ENCODE measurements at places on chromosomes 6 and 20.

GRCh38 chr6:165662749-165663376 lies at the start of gene PDE10A:
TSS of gene PDE10A (minus strand) at chr6:165663241. CDS start at chr6:165662811, 430 bp downstream.
- DNase-seq: no peak

DNA sequence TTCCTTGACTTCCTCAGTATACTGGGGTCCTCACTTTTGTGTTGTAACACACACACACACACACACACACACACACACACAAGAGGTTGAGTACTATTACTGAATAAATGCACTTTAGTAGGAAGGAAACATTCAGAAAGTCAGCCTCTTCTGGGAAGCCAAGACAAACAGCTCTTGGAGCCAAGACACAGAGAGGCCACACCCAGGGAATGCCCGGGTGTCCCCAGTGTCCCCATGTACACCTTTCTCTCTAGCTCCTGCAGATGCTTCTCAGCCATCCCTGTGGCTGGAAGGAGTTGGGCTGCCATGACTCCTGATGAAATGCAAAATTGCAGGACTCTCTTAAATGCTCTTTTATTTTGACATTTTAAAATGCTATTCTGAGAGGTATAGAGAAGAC lies 70.5 kb downstream of the PPP1R14C start:
- no peak for DNase-seq

GRCh38 chr6:107419733-107420132 lies 39.6 kb downstream of the PDSS2 start:
- no peak for DNase-seq

- DNase-seq: no peak
These were observed 404.5 kb downstream of the SYNE1 start for GRCh38 chr6:152232501-152233151.

DNA sequence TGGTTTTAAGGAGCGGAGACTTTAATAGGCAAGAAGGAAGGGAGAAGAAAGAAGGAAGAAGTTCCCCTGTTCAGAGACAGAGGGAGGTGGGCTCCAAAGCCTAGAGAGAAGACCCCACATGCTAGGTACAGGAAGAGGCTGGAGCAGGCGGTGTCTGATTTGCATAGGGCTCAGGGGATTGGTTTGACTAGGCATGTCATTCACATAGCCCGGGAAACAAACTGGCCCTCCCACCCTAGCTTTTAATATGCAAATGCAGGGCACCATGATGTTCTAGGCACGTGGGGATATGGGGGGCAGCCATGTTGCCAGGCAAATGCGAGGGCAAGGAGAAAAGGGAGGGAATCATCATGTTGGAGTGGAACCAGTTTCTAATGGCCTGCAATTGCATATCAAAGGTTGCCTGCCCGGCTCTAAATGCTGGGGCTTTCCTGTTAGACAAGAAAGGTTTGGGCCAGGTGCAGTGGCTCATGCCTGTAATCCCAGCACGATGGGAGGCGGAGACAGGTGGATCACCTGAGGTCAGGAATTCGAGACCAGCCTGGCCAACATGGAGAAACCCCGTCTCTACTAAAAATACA lies 34.3 kb upstream of the AGPAT4 start:
- DNase-seq: no peak

GRCh38 chr20:32786059-32786760 lies 24.0 kb downstream of the DNMT3B start:
- DNase-seq: no peak

- peak; percentile 29 for DNase-seq
These were observed 115.4 kb downstream of the OPRM1 start for GRCh38 chr6:154154389-154154967.

GRCh38 chr6:135052939-135053338 lies 1.7 kb downstream of the HBS1L start:
- DNase-seq: no peak

DNA sequence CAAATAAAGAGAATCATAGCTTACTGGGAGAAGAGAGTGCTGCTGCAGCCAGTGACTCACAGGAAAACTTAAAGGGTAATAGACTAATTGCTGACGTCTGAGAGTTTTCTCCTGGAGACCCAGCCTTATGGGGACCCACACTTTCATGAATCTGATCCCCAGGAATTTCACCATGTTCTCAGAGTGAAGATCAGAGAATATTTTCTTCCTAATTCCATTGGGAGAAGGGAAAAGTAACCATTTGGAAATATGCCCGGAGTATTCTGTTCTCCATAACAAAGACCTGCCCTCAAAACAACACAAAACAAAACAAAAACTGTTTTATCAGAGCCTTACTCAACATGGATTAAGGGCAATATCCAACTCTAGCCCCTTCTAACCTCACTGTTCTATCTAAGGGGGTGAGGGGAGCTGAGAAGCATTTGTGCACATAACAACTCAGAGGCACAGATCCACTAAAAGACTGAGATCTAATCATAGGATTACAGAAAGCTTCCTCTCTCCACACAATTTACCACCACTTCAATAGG lies 168.2 kb upstream of the SSTR4 start:
- no peak for DNase-seq

DNA sequence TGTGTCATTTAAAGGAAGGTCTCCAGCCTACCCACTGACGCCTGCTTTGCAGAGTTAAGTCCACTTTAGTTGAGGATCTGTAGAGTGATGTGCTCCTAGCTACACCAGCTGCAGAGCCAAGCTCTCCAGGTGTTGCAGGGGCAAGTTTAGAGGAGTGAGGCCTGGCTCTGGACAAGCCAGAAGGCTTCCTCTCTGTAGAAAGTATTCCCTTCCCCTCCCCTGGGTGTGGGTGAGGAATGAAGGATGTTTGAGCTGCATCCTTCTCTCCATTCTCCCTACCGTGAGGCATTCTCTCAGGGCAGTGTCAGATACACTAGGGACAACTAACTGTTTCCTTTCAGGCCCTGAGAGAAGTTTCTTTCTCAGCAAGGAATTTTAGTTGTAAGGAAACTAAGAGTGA lies 66.5 kb downstream of the ELOVL5 start:
- no peak for DNase-seq

GRCh38 chr20:51758978-51759544 lies 9.1 kb downstream of the ATP9A start:
- DNase-seq: no peak

- DNase-seq: no peak
These were observed 62.6 kb upstream of the TNFRSF21 start for GRCh38 chr6:47372318-47372717.

GRCh38 chr6:111857674-111858337 lies 15.4 kb downstream of the FYN start:
- no peak for DNase-seq

DNA sequence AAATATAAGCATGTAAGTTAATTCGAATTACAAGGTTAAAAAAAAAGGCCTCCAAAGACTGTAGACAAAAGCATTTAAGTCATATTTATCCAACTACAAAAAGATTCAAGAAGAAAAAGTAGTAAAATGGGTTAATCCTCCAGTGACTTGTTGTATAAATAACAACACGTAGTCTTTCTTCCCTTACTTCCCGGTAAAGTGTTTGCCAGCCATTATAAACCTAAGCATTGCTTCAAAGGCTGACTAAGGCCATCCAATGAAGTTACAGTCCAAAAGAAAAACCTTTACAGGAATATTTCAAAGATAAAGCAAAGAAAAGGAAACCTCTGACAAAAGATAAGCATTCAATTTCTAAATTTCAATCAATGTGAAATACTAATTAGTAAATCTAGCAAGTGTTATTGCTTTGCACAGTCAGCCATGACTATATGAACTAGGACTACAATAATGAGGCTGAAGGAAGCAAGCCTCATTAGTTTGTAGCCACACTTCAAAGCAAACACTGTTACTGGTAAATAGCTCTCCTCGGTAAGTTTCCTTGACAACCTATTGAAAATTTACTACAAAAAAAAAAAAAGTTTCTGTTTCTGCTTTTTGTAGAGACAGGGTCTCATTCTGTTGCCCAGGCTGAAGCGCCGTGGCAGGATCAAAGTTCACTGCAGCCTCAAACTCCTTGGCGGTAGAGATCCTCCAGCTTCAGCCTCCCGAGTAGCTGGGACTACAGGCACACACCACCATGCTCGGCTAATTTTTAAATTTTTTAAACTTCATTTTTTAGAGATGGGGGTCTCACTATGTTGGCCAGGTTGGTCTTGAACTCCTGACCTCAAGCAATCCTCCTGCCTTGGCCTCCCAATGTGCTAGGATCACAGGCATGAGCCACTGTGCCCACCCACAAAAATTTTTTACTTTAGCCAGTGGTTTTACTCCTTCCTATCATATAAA lies 46.0 kb downstream of the NUDT3 start:
- DNase-seq: no peak

GRCh38 chr6:32167154-32167760 lies 2.9 kb downstream of the EGFL8 start:
- DNase-seq: no peak

DNA sequence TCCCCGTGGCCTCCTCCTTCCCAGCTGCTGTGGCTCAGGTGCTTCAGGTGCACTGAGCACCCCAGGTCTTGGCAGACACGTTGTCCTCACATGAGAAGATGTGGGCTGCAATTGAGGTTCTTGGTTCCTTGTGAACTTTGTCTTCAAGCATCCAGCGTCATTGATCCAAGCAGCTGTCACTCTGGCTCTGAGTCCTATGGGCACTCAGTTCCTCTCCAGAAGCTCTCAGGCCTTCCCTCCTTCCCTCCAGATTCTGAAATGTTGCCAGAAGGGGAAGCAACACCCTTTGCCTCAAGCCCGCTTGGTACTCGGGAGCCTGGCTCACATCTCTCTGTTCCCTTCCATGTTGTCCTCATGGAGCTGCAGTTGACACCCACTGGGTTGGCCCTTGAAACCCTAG lies 8.4 kb upstream of the MRGBP start:
- no peak for DNase-seq

DNA sequence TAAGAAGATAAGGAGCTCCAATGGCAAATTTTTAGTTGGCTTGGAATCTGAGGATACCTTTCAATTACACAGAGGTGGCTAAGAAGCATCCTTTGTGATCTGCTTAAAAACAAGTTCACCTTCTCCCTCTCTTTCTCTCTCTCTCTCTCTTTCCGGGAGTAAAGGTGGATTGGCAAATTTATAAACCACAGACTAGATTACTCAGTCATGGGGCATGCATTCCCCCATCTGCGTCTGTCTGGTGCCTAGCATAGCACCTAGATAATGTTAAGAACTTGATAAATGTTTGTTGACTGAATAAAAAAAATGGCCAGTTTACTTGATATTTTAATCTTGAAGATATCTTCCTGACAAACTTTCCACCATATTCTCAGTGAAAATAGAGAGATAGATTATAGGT lies 312.3 kb downstream of the CDC5L start:
- DNase-seq: no peak

- no peak for DNase-seq
These were observed 635 bp downstream of the SLC35B3 start for GRCh38 chr6:8434727-8435092.

- DNase-seq: no peak
These were observed 5.9 kb downstream of the CASS4 start for GRCh38 chr20:56417911-56418310.

DNA sequence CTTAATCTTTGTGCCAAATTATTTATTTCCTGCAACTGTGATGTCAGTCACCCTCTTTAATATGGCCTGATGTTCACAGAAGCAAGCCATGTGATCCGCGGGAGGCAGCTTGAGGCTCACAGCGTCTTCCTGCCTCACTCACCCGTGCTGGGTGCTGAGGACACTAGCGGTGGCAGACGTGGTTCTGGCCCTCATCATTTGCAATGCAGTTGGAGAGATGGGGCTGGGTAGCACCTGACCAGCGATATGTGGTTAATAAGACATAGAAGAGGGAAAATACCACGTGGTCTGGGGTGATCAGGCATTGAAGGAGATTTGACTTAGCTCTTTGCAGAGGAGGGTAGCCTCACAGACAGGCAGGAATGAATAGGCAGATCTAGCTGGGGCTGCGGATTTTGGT lies 264.7 kb downstream of the TMEM242 start:
- DNase-seq: no peak

GRCh38 chr6:11218538-11219399 lies 13.7 kb downstream of the NEDD9 start:
- no peak for DNase-seq

DNA sequence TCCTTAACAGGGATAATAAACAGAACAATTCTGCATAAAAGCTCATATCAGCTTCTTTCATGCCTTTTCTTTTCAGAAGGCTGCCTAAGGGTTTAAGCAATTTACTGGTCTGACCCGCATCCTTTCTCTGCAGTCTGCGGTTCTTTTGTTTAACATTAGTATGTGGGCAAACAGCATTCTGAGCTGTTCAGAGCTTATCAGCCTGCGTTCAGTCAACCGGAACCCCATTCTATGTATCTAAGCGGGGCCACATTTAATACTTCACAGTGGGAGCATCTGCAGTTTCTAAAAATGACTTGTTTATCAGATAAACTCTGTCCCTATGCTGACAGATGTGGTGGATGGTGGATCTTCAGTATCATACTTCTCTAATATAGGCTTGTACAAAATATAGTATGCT lies 758.9 kb upstream of the MMS22L start:
- no peak for DNase-seq

- DNase-seq: no peak
These were observed 16.7 kb downstream of the BTN1A1 start for GRCh38 chr6:26516481-26517427.

DNA sequence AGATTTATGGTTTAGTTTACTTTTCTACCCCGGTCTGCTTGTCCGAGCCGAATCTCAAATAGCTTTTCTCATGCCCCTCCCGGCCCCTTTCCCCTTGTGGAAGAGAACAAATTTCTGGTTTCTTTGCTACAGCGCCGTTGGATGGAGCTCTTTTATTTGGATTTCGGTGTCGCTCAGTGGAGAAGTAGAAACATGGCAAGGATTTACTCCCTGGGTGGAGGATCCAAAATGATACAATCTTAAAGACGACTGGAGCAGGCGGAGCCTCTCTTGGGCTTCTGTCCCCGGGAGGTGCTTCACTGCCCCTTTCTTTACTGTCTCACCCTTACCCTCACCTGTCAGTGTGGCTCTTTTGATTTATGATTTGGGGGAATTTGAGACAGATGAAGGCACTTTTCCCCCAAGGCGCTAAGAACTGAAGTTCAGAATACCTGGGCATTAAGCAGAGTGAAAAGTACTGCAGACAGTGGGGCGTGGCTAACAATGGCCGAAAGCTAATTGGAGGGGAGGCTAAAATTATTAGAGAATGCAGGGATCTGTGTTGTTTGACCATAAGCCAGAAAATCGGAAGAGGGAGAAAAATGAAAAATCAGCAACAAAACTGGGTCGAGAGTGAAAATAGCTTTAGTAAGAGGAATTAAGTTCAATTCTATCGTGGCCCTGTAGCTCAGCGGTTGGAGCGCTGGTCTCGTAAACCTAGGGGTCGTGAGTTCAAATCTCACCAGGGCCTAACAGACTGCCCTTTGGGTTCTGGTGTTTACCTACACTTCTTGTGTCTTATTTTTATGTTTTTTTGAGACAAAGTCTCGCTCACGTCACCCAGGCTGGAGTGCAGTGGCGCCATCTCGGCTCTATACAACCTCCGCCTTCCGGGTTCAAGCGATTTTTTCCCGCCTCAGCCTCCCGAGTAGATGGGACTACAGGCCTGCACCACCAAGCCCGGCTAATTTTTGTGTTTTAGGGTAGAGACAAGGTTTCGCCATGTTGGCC lies 145.1 kb upstream of the ZNF184 start:
- DNase-seq: no peak

DNA sequence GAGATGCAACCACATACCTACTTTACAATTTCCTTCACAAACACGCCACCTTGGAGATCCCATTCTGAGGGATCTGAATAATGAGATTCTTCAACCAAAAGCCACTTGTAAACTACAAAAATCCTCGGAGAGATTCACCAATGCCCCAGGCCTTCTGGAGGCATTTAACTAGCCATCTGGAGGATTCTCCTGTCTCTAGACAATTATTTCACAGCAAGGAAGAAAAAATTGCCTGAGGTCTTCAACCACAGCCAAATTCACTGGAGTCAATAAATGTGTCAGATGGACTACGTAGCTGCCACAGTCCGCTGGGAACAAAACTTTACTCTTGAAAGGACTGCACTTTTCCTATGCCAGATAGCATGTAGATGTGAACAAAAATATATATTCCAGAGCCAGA lies 19.0 kb upstream of the DCDC2 start:
- DNase-seq: no peak

Data from NCI-H187 treated with DMSO at 0.1 percent for 48 hours (cell line).